ENCODE measurements at places on chromosomes 12 and 14.

GRCh38 chr14:58878439-58879139 is 240.8 kb downstream of the DACT1 start:
- DNase-seq: no peak

DNA sequence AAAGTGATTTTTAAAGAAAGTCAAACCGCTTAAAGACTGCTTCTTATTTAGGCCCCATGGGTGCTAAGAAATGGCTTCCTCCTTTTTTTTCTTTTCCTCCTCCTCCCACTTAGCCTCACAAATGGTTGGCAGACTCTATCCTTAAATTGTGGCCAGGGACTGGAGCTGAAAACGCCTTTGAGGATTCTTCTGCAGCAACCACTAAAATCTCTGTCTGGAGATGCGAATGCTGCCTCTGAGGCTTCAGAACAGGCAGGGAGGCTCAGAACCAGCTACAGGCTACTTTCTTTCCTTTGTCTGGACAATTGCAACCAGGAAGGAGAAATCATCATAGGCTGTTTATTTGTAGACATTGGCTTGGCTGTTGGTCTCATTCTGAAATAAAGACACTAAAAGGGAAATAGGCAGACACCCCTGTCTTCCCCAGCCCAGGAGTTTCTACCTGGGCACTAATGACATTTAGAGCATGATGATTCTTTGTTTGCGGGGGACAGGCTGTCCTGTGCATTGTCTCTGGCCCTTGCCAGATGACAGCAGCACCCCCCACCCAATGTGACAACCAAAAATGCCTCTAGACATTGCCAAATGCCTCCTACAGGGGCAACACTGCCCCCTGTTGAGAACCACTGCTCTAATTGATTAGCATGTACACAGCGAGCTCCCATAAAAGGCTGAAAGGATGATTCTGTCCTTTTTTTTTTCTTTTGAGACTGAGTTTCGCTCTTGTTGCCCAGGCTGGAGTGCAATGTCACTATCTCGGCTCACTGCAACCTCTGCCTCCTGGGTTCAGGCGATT is 50.3 kb downstream of the MAP1LC3B2 start:
- no peak for DNase-seq

GRCh38 chr12:11798856-11799501 is 149.5 kb downstream of the ETV6 start:
- no peak for DNase-seq

- DNase-seq: no peak
Measured at GRCh38 chr12:66516133-66516532, 162.7 kb downstream of the GRIP1 start.

GRCh38 chr14:102951799-102952198 is 29.3 kb downstream of the AMN start:
- DNase-seq: no peak

GRCh38 chr12:38915429-38916182 is 10.2 kb upstream of the CPNE8 start:
- DNase-seq: no peak

DNA sequence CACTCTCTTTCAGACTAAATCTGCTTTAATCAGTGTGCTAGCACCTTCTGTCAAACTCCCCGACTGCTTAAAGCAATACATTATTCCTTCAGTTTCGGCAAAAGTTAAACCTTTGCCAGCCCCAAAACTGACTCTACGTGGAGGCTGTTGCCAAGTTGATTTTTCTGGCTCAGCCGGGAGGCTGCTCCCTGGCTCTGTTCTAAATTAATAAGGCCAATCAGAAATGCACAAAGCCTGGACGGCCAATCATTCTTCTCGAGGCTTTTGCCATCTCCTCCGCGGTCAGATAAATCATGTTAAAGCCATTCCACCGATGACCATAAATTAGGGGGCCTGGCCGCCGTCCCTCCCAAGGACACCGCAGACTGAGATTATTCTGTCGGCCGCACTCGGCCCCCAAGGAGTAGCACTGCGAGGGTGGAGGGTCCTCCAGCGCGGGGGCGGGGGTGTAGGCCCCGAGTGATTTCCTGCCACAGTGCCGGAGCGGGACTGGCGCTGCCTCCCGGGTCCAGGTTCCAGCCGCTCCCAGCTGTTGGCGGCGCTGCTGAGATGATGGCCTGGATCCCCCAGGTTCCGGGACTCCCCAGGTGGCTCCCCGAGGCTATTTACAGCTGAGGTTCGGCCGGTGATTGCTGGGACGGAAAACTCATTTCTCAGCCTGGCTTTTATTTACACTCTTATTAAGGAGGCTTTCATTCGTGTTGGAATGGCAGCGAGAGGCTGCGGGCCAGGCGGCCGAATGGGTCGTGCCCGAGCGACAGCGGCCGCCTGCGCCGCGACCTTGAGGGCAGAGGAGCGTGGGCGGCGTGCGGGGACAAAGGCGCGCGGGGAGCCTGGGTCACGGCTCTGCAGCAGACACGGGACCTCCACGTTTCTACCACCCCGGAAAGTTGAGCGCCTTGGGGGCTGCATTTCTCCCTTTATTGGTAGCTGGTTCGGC is 165.1 kb downstream of the MON2 start:
- DNase-seq: peak; percentile 76

GRCh38 chr12:43336962-43337555 is 214.9 kb downstream of the ADAMTS20 start:
- DNase-seq: peak; percentile 4

DNA sequence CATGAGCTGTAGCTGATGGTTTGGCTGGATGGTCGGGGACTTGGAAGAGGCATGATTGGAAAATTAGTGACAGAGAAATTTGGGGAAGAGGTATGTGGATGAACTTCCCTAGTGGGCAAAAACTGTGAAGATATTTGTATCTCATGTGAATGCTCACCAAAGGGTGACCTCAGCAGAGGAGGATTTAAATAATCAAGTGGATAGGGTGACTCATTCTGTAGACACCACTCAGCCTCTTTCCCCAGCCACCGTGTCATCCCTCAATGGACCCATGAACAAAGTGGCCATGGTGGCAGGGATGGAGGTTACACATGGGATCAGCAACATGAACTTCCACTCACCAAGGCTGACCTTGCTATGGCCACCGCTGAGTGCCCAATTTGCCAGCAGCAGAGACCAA is 60.8 kb upstream of the KRAS start:
- DNase-seq: no peak

DNA sequence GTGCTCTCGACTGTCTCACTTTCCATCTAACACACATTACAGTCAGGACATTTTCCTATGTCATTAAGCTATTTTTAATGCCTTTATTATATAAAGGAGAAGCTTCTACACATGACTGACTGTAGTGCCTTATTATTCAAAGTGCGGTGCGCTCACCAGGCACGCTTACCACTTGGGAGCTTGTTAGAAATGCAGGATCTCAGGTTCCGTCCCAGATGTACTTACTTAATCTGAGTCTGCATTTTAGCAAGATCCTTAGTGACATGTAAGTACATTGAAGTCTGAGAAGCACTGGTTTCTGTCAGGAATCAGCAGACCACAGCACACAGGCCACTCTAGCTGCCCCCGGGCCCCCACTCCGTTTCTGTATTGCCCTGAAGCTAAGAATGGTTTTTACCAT is 44.7 kb upstream of the MDM1 start:
- DNase-seq: no peak

GRCh38 chr12:131607658-131608447 is 103.0 kb upstream of the SFSWAP start:
- DNase-seq: no peak

Measured in NCI-H774 (cell line).